ENCODE measurements at places on chromosomes 5 and 9.

DNA sequence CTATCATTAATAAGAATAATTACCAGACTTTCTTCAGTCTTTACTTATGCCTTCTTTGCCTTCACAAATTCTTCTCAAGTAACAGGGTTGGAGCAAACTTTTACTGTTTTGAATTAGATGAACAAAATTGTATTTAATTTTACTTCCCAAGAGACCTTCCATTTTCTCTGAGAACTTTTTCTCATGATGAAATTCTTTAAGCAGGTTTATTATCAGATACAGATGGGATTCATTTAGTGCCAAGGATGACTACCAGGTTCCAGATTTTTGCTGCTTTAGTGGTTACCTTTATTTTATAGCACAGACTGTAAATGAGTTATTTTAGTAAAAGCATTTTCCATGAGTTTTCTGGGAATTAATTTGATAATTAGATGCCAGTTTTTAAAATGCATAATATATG is 125.1 kb downstream of the GDNF start:
- DNase-seq, result no peak

GRCh38 chr5:1476181-1476966 is 31.1 kb upstream of the SLC6A3 start:
- no peak for DNase-seq

DNA sequence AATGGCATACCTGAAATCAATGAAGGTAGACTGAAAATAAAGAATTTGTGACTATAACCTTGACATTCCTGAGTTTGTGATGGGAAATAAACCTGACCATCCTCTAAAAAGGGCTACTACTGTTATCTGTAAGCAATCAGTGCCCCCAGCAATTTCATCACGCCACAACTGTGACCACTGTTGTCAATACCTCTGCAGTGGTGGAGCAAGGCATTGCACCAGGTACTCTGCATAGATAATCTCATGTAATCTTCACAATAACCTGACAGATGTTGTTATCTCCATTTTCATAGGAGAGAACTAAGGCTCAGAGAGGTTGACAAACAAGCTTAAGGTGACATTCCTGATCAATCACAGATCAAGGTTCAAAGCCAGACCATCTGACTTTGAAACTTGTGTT is 38.5 kb upstream of the FRRS1L start:
- no peak for DNase-seq

- no peak for DNase-seq
Observed at GRCh38 chr9:7229571-7229970, 471.8 kb downstream of the KDM4C start.

GRCh38 chr9:131676431-131676972 is 63.4 kb downstream of the RAPGEF1 start:
- no peak for DNase-seq

DNA sequence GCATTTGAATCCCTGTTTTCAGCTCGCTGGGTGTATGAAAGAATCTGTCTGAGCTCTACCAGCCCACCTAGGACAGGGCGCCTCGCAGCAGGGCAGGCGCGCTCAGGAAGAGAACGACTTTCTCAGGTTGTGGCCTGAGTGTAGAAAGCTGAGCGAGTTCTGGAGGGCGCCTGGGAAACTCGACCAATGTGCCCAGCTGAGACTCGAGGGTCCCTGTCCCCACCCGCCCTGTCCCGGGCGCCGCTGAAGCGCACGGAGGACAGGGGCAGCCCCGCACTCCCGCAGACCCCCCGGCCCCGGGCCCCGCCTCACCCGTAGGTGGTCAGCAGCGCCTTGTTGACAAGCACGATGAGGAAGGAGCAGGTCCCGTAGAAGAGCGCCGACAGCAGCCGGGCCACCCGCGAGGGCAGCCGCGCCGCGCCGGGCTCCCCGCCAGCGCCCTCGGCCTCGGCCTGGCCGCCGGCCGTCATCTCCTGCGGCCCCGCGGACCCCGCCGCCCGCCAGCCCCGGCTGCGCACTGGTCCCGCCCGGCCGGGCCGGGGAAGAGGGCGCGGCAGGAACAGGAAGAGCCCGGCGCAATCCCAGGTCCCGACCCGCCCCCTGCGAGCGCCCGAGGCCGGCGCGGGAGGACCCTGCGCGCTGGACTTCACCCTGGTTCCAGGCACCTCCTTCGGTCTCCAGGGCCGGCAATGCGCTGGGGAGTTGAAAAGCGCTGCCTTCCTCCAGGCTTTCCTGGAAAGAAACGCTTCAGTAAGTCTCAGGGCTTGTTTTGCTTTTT is at the start of gene SLC35D2:
TSS of gene SLC35D2 (minus strand) at position 547 of the 778 bp plus-strand sequence. CDS start at position 470, 77 bp downstream.
- DNase-seq, result peak; percentile 23

DNA sequence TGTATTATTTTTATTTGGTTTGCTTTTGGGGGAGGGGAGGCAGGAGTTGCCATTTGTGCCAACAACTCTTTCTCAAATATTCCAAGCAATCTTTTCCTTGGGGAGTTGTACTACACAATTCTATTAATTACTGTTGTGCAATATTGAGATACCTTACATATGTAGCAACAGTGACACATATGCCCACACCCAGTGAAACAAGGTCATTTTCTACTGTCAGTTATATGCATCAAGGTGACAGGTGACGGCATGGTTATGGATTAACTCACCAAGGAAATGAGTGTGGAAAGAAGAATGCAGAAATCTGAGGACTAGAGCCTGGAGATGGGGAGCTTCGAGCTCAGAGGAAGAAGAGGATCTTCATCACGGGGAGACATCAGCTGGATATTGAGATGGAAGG is 17.9 kb upstream of the MSMP start:
- no peak for DNase-seq

GRCh38 chr5:60563696-60564324 is 136.2 kb downstream of the DEPDC1B start:
- DNase-seq, result no peak

DNA sequence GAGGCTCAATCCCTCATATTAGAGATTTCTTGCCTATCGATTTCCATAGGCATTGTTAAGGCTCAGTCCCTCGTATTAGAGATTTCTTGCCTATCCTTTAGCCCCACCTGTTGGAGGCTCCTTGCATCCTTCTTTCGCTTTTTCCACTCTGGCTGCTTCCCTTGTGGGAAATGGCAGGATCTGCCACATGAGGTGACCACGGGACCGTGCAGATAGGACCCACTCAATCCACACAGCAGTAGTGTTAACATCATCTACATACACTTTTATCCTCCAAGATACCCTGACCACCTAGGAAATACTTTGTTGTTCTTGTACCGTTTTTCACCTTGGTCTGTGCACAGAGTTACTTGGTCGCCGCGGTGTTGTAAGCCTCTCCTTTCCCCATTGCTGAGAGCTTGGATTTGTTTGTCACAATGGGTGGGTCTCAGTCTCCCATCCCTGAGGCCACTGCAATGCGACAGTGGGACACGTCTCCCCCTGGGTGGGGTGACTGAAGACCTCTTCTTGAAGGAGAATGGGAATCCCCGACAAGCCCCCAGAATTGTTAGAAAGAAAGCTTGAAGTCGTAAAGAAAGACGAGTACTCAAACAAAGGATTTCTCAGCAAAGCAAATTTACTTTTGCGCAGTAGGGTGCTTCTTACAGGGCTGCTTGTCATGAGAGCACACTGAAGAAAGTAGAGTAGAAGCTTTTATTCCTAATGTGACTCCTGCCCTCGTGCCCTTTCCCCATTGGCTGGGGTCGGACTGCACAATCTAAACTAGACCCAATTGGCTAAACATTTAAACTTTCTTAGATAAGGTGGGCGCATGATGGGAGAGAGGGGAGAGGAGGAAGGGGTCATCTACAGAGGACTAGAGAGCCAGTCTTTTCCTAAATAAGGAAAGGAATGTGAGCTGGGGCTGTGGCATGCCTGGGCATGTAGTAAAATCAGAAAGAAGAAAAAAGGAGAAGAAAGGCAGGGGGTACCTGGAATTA is 19.8 kb downstream of the IFT74 start:
- DNase-seq, result no peak

DNA sequence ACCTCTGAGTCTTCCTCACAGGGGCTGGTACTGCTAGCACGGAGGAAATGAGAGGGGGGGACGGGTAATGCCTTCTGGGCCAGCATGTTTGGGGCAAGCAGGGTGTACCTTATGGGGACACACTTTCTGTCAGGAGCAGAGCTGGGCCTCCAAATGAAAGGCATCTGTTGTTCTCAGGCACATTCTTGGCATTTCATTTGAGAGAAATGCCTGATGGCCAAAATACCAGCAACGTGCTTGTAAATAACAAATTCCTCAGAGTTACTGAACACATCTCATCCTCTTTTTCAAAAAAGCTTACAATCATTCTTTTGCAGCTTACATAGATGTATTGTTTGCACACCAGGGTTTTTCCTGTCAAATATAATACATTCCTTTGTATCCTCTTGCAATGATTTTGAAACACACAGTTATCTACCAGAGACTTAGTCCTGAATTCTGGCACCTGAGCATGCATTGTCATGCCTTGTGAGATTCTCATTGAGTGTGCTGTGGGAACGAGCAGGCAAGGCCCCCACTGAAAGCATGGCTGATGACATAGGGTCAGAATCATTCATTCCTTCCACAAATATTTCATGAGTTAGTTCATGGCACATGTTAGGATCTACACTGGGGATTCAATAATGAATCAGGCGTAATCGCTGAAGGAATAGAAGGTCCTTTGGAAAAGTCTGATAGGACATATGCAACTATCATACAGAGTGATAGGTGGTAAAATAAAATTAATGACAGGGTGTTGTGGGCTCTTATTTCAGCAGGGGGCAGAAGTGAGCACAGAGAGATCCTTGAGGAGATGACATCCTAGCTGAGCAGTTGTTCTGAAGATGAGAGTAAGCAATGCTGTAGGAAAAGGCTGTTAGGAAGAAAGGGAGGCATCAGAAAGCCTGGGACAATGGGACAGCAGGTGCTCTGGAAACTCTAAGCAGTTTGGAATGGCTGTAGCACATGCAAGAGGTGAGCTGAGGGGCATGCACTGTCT is 260.9 kb upstream of the TUT7 start:
- DNase-seq, result peak; percentile 10

- DNase-seq, result no peak
Observed at GRCh38 chr9:125807079-125807478, 59.9 kb downstream of the PBX3 start.

- no peak for DNase-seq
Observed at GRCh38 chr9:134364391-134365114, 38.3 kb downstream of the RXRA start.

DNA sequence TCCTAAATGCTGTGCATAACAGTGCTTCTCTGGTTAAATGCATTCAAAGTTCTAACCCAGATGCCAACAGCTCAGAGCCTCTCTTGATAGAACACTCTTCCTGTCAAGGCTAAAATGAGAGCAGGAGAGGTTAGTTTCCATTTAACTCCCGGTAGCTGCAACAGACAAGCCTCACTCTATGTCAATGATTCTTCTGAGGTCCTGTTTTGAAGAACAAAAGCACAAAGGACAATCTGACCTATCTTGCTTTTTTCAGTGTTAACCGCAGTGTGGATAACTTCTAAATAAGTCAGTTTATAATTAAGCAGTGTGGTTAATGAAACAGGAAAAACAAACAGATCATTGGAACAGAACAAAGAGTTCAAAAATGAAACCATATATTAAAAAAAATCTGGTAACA is 80.7 kb downstream of the ANKRD55 start:
- peak; percentile 39 for DNase-seq

- no peak for DNase-seq
Observed at GRCh38 chr9:89361816-89362646, 43.7 kb downstream of the SECISBP2 start.

GRCh38 chr9:88583901-88584596 is 49.1 kb downstream of the NXNL2 start:
- DNase-seq, result peak; percentile 26

- no peak for DNase-seq
Observed at GRCh38 chr5:69006030-69006429, 87.8 kb upstream of the SLC30A5 start.

- DNase-seq, result peak; percentile 81
Observed at GRCh38 chr5:147935032-147935431, 28.7 kb upstream of the C5orf46 start.

DNA sequence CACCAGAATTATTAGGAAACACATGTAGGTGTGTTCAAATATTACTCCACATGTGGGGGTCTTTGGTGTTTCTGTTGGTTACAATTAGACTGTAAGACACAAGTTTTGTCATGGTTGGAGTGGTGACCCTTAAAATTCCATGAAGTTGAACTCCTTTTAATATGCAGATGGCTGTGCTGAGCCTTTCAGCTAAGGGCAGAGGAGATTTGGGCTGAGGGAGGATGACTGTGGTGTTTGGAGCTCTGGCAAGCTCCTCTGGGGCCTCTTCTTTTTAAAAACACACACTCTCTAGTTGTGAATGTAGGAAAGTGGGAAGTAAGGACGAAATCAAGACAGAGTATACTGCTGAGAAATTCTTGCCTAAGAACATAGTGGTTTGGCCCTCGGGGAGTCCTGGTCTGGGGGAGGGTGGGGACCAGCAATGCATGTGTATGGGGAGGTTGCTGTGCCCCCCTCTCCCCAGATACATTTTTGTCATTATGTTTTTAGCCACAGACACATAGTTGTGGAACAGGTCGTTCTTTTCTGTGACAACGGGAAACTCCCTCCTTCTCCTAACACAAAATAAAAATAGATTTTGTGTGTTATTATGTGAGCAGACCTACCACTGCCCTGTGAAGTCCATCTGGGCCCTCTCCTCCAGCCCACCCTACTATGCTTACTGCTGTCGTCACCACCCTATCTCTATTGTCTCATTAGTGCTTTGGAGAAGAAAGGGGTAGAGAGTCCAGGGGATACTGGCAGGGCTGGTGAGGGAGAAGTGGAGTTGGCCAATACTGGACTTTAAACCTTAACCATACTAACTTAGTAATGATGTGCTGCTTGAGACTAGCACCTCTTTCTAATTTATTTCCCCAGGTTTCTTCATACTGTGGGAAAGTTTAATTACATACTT is 10.0 kb downstream of the SMARCA2 start:
- DNase-seq, result peak; percentile 32

DNA sequence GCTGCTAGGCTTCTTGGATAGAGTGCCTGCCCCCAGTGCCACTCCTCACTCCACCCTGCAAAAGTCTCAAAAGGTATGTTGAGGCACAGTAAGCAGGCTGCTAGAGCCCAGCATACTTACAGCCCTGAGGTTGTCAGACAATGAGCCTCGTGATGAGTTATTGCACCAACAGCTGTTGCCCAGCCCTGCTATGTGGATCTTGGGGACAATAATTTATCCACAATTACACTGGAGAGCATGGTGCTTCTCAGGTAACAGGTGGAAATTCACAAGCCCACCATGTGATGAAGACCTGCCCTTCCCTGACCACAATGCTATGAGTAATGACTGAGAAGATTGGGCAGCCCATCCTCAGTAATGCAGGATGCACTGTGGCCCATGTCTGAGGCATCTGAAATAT is 36.5 kb downstream of the KCNIP1 start:
- DNase-seq, result no peak

DNA sequence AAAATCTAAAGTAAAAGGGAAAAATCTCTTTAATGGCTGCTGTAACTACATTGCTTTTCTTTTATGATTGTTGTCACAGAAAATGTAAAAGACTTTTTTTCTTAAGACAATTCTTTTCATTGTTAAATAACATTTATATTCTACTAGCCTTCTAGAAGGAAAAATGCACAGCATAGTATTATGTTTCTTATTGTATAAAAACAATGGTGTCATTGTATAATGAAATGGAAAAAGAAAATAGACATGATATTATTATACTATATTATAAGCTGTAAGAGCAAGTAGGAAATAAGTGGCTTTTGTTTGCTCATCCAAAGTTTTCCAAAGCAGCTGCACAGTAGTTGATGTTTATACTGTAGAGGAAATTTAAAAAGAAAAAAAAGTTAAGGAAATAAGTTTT is 1021.7 kb downstream of the EFNA5 start:
- DNase-seq, result no peak
